GM12891 (cell line): ENCODE measurements at places on chromosomes 2 and 18.

GRCh38 chr2:220478305-220479058, 851.1 kb downstream of the SLC4A3 start:
- DNase-seq: no peak

DNA sequence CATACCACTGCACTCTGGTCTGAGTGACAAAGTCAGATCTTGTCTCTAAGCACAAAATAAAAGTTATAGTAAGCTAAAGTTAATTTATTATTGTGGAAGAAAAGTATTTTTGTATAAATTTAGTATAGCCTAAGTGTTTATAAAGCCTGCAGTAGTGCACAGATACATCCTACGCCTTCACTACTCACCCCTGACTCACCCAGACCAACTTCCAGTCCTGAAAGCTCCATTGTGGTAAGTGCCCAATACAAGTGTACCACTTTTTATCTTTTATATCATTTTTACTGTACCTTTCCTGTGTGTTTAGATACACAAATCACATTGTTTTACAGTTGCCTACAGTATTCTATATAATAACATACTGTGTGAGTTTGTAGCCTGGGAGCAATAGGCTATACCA, 57.5 kb downstream of the UBE2E3 start:
- no peak for DNase-seq

- no peak for DNase-seq
Measured at GRCh38 chr18:72378016-72378415, 166.1 kb downstream of the CBLN2 start.

GRCh38 chr2:219661197-219661954, 33.9 kb downstream of the SLC4A3 start:
- no peak for DNase-seq

DNA sequence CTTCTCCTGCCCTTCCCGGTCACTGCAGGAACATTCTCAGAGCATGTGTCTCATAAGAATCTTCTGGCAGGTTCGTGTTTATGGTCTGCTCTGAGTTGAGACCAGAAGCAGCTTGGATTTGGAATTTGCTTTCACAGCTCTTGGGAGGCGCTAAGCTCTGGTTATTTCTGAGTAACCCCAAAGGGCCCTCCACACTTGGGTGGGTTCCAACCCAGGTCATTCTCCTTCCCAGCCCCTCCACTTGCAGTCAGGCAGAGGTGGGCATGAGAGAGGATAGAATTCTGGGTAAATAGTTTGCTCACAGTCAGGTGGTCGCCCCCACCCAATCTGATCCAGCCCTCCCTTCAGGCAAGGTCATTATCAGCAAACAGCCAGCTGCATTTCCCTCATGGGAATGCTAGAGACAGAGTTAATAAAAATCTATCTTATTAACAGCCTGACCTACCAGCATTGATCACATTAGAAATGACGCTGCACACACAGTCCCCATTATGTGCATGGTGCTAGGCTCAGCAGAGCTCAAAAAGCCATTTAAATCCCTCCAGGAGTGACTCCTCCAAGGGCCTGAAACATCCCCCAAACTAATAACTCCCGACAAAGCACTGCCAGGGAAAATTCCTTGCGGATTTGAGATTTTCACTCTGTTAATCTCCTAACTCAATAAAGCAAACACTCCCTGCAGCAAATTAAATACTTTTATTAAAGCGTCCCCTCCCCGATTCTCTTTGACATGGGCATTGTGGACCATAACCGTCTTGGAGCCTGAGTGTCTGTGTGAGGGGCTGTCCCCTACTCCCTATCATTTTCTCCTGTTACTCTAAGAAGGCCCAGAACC, 61.9 kb downstream of the SLC4A5 start:
- no peak for DNase-seq
